Suppressor macrophage (primary cell): ENCODE measurements at places on chromosomes 11 and 22.

DNA sequence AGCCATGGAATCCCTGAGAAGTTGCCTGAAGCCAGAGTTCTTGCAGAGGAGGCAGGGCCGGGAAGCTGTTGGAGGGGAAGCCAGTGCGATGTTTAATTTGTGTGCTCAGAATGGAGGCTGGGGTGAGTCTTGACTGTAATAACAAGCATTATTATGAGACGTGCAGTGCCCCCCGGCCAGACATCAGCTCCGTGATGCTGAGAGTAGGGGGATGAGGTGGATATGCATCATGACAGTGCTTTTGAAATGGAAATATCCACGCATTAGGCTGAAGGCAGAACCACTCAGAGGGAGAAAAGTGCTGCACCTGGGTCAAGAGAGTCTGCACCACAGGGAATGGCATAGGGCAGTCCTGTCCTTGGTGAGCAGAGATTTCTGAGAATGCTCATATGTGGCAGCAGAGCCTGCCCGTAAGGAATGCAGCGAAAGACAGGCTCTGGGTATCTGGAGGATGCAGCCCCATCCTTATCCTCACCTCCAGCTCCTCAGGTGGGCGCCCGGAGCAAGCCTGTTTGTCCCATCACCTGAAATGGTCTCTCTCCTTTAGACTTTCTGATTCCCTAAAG lies 37.6 kb upstream of the SEZ6L start:
- DNase-seq: no peak

- peak; percentile 12 for DNase-seq
Measured at GRCh38 chr11:7278314-7278917, 26.7 kb downstream of the SYT9 start.

DNA sequence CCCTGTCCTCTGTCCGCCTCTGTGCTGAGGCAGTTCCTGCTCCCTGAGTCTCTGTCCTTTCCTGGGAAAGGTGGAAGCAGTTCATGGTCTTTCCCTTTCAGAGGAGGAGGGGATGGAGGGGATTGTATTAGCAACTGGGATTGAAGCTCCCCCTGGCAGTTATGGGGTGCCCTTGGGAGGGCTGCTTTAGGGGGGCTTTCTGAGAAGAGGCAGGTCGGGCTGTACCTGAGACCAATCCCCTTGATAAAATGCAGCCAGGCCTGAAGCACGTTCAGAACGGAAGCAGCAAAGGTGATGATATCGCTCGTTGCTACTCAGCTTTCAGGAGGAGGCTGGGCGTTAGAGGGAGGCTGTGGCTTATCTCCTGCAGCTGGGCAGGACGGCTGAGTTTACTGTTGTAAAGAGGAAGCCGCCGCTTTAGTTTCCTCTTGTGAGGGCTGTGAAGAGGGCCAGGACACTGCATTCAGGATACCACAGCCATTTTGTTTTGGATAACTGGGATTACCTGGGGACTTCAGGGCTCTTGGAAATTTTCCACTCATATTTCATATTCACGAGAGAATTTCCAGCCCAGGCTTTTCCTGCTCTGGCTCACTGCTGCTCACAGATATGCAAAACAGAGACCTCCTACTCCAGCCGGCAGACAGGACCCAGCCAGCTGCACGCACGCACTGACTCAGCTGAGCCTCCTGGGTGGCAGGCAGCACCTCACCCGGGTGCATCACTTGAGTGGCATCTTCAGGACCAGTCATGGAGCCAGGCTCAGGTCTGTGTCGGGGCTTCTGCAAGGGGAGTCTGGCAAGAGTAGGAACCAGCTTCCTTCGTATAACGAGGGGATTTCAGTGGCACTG lies 798 bp downstream of the AMPD3 start:
- DNase-seq: peak; percentile 91

- DNase-seq: no peak
Measured at GRCh38 chr11:129645943-129646342, 169.7 kb upstream of the TMEM45B start.

DNA sequence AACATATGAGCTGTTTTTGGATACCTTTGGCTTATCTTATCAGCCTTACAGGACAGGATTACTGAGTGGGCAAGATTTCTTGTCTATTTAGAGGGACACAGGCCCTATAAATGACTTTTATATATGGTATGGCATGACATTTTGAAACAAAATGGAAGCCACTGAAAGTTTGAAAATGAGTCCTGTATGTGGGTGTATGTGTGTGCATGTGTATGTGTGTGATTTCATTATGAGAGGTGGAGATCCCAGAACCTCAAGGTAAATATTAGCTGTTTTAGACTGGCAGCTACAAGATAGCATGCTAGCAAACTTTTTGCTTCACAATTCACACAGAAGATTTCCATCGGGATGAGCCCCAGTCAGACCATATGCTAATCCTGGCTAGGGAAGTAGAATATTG lies 970.5 kb upstream of the CCDC90B start:
- DNase-seq: no peak

GRCh38 chr11:44443836-44444769 lies 121.4 kb upstream of the CD82 start:
- DNase-seq: no peak

DNA sequence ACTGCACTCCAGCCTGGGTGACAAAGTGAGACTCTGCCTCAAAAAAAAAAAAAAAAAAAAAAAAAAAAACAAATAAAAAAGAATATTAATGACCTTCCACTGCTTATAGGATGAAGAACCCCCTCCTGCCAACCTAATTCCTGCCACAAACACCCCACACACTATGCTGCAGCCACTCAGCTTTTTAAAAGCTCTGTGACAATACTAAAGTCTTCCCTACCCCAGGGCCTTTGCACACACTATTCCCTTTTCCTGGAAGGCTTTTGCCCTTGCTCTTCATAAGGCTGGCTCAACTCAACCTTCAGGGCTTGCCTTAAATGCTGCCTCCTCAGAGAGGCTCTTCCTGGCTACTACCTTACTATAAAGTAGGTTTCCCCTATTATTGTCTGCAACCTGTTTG lies 10.8 kb upstream of the KCNJ11 start:
- no peak for DNase-seq

- no peak for DNase-seq
Measured at GRCh38 chr11:92866679-92867282, 102.7 kb upstream of the MTNR1B start.

GRCh38 chr22:36182857-36183256 lies 18.8 kb downstream of the APOL4 start:
- no peak for DNase-seq
